Thoracic aorta (tissue), 2 donors: ENCODE measurements at places on chromosomes 12 and 14. TPM values are rescaled to one million over a fixed set of nuclear protein-coding genes. Genes with fewer than 3 reads are reported as not detected.

DNA sequence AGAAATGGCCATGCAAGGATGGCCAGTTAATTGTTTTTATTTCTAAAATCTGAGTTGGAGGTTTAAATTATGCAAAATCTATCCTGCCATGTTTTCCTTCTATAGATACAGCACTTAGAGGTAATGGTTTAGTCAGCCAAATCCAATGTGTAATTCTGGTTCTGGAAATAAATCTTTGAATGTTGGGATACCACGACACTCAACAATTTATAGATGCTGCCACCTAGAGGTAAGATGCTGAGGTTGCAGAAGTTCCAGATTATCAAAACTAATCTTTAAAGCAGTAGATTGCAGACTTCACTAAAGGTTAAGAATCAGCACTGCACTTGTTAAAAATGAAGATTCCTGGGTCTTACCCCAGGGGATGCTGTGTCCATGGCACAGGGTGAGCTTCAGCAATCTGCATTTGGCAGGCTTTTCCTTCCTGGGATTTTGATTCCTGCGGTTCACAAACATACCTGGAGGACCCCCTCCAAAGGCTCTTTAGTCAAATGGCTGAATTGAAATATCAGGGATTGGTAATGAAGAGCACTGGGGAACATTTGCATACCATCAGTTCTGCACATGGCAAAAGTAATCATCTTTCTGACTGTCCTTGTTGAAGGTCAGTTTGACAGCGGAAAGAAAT is 53.4 kb upstream of the ANO4 start:
- no peak for DNase-seq

PKP2 gene
- 0.54 TPM for total RNA-seq

SLC25A47 gene
- total RNA-seq, result not detected

KRT2 gene
- total RNA-seq, result not detected

- no peak for DNase-seq
Observed at GRCh38 chr12:114799574-114800487, 115.9 kb upstream of the TBX3 start.

DNA sequence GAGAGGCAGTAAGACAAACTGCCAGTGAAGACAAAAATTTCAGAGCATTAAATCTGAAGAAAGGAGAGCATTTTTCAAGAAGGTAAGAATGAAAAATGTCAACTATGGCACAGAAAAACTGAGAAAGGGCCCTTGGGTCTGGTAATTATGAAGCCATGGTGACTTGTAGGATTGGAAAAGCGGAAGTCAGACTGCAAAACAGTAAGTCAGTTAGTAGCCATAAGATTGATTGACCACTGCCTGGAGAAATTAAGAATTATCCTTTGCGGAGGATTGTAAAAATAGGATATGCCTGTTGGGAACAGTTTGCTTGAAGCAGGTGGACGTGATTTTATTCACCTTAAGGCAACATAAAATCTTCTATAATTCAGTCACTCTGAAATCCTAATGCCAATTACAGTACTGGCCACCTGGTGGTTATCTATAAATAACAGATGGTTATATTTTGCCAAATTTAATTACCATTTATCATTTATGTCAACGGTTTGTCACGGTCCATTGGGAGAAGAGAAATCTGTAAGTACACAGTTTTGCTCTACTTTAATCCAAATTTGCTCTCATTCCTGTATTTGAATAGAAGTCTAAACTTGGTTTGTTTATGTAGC is 127.1 kb upstream of the CNTN1 start:
- no peak for DNase-seq

AICDA gene
- total RNA-seq, result not detected
